ENCODE measurements at places on chromosomes 13 and 19.

DNA sequence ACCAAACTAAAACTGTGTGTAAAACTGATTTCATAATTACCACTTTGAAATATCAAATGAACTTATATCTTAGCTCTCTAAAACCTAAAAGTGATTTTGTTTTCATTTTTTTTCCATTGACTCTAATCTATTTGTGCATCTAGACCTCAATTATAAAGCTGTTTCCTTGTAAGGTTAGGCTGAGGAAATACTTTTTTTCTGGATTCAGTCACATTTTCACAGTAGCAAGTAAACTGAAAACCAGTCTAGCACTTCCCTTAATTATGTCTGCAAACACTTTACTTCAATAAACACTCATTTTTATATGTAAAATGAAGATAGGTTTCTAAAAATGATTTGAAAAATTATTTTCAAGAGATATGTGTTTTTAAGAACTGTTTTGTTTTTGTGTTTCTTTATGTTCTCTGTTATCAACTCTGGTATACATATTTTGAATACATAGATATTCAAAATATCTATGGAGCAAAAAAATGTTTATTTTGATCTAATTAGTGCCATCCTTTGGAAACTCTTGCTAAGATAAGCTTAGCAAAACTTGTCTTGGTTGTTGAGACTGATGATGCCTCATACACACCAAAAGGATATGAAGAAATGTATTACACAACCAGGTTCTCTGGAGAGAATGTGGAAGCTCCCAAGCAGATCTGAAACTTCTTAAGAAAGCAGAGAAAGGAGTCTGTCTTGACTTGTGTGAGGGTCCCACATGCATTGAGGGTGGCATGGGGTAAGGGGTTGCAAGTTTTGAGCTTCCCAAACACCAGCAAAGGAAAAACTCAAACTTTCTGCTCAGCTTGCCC is 1887.4 kb downstream of the PCDH9 start:
- no peak for DNase-seq

GRCh38 chr19:40056505-40056904 is 474 bp upstream of the ZNF780B start:
- DNase-seq, result no peak

DNA sequence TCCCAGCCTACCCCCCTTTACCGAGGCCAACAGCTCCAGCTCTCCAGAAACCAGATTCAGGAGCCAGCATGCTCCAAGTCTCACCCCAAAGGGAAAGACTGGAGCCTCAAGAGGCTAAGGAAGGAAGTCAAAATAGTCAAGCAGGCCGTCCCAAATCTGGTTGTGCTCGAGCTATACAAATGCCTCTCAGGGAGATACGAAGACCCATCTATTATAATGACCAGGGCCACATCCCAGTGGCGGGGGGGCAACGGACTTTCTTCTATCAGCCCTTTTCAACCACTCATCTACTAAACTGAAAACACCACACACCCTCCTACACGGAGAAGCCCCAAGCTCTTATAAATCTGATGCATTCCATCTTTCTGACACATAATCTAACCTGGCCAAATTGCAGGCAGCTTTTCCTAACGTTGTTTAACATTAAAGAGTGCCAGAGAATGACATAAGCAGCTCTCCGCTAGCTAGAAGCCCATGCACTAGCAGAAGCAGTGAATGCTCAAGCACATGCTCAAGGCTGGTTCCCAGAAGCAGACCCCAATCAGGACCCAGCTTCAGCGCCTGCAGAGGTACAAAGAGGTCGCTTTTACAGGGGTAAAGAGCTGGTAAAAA is 104.6 kb upstream of the ZNF98 start:
- DNase-seq, result no peak

DNA sequence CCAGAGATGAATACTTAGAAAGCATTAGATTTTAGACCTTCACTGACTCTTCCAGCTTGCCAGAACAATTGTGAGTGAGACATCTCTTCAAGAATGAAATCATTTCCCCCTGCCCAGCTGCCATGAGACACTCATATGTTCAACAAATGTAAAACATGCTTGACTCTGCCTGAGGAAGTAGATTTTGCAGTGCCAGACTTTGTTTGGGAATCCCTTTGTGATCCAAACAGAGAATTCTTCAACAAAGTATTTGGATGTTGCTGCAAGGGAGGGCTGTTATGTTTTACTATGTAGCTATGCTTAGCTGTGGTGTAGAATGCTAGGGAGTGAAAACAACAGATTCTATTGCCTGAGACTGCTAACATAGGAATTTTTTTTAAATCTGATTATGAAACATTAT is 416.4 kb downstream of the DCT start:
- DNase-seq, result peak; percentile 33

DNA sequence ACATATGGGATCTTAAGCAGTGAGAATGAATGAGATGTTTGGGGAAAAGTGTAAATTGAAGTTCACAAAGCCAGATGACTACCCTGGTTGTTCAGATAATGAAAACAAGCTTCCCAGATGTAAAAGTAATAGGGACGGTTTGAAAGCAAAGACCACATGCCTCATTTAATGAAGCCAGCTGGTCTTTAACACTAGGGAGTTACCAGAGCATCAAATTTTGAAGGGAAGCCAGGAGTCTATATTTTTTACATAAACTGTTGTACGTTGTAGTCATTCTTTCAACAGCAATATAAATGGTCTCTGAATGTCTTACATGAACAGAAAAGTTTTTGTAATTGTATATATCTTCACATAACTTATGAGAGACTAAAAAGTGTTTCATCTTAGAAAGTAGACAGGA is 2604.5 kb upstream of the PCDH20 start:
- no peak for DNase-seq

DNA sequence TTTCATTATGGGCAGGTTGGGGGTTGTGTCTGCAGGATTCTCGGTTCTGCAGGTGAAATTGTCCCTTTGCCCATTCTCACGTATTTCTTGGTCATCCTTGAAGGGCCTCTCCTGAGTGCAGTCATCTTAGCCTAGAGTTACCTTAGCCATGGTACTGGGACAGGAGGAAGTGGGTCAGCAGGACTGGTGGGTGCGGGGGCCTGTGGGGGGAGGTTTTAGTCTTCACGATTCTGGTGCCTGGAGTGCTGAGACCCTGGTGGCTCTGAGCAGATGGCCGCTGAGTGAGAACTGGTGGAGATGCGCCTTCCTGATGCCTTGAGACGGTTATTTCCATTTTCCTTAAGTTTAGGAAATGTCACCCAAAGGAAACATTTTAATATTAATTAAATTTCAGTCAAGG is 11.8 kb downstream of the COL4A2 start:
- DNase-seq, result no peak

DNA sequence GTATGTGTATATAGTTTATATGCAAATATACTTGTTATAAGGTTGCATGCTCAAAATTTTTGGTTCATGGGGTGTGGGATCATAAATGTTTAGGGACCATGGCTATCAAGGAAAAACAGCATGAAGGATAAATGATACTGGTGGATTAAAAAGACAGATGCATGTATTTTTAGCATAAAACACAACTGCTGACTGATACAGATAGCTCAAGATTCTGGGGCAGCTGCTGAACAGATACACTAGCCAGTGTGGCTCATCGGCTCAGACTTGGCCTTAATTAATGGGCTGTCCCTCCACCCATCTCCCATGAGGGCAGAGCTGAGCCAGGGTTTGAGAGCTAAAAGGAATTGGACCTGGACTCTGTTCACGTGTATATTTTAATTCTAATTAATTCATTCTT is 11.4 kb downstream of the ALOX5AP start:
- no peak for DNase-seq

DNA sequence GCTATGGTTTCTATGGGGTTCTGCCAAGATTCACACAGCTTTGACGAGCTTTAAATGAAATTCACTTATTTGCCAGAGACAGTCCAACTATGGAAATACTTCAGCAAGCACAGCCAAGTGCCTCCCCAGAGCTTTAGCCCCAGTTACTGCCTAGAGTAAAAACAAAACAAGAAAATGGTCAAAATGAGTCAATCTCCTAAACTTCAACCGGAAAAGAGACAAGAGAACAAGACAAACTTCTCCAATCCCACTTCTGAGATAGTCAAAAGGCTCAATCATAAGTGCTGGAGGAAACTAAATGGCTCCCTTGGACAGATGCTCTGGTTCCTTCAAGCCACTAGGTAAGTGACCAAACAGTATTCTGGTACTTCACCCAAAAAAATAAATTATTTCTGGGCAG is 65.8 kb downstream of the KATNAL1 start:
- no peak for DNase-seq

- no peak for DNase-seq
Measured at GRCh38 chr13:83272076-83272475, 610.2 kb downstream of the SLITRK1 start.

- DNase-seq, result peak; percentile 22
Measured at GRCh38 chr13:50161052-50161451, 145.8 kb downstream of the KCNRG start.

- no peak for DNase-seq
Measured at GRCh38 chr19:31979949-31980670, 365.3 kb upstream of the ZNF507 start.

DNA sequence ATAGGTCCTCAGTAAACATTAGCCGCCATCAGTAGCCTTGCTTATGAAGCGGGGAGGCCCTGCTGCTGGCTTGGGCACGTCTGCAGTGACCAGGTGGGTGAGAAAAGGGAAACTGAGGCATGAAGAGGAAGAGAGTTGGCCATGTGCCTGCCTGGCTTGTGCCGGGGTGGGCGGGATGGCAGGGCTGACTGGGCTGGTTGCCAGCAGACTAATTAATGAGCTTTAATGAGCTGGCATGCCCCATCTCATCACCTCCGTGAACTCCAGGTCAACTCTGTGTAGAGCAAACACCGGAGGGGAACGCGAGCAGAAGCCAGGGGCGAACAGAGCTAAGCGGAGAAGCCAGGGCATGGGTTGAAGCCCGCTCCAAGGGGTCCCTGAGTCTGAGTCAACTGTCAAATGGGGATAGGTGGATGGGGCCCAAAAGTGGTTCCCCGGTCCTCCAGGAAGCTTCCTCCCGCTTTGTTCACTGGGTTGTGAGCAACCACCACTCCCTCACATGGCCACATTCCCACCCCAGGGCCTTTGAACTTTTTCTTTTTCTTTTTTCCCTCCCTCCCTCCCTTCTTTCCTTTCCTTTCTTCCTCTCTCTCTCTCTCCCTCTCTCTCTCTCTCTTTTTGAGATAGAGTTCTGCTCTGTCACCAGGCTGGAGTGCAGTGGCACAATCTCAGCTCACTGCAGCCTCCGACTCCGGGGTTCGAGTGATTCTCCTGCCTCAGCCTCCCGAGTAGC is 8.7 kb downstream of the NR2F6 start:
- no peak for DNase-seq

- no peak for DNase-seq
Measured at GRCh38 chr19:40192758-40193586, 1.7 kb downstream of the MAP3K10 start.

- peak; percentile 99 for DNase-seq
Measured at GRCh38 chr19:2475702-2476450, at the start of gene GADD45B. Gene GADD45B (plus strand): TSS chr19:2476127. CDS start chr19:2476359, 232 bp downstream.

DNA sequence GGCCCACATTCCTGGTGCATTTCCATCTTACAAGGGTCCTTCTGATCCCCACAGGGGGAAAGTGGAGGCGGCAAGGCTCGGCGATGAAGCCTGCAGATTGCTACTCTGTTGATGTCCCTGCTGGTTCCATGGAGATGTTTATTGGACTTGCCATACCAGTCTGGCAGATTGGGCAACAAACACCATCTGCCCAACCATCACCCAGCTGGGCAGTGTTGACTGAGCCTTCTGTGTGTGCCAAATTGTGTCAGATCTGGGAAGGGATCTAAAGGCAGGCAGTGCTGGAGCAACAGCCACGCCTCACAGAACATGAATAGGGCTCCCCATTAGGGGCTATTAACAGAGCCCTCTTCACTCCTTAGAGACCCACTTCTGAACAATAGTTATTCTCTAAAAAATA is 35.0 kb downstream of the FLT1 start:
- no peak for DNase-seq

DNA sequence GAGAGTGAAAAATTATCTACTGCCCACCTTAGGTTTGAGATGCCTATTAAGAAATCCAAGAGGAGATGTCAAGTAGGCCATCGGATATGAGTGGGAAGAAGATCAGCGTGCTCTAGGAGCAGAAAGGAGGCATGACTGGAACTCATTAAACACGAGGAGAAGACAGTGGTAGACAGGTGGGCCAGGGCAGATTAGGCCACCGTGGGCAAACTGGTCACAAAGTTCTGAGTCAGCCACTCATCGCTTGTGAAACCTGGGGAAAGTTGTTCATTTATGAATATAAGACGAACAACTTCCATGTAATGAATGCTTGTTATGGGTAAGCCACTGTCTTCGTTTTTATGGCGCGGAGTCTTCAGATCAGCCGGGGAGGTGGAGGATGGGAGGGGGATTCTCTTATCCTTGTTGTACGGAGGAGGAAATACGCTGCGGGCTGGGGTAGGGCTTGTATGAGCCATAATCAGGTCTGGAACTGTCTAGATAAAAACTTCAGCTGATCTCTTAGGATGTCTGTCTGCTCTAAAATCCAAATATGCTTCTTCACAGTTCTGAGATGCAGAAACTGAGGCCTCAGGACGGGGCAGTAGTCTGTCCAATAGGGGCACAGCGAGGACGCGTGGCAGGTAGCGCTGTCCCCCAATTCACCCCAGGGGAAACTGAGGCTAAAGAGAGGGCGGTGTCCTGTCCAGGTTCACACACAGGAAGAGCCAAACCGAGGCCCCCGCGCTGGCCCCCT is 1.1 kb upstream of the ZNF444 start:
- no peak for DNase-seq

DNA sequence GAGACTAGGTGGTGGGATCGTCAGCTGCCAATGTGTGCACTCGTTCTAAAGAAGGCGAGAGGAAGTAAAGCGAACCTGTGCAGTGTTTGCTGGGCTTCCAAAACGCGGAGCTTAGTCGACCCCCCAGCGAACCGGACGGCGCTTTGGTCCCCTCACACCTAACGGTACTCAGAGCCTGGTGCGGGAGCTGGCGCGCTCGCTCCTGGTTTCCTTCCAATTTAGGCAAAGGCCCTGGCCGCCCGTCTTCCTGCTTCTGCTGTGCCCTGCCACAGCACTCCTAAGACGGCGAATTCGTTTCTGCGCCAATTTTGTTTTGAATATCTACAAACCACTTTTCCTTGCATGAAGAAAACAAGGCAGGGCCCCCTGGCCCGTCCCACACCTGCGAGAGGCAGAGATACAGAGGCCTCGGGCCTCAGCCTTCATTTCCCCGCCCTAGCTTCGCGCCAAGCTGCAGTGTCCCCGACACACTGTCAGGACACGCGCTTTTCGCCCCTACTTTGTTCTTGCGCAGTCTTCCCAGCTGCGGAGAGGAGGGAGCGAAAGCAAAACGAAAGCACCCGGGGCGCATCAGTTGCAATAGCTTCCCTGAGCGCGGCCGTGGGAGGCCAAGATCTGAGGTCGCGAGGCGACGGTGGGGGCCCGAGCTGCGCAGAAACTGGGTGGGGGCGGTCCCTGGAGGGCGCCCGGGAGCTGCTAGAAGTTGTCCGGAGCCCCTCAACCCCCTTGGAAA is 111.9 kb downstream of the KCNRG start:
- no peak for DNase-seq

DNA sequence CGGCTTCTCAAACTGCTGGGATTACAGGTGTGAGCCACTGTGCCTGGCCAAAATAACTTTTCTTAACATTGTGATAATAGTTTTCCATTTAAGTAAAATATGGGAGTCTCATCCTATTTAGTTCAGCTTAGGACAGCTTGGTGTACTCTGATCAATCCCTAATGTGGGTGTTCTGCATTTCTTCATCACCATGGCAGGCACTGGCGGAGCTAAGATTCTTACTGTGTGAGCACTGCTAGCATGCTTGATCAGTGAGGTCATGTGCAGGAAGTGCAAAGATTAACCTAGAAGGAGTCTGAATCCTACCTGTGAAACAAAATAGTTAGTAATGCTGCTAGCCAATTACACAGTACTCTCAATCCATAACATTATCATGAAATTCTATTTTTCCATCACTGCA is 1684.2 kb upstream of the SLC10A2 start:
- DNase-seq, result no peak

GRCh38 chr19:44570984-44571684 is 41.7 kb upstream of the CEACAM20 start:
- DNase-seq, result peak; percentile 81
